ENCODE measurements at places on chromosomes 7 and 10.

- no peak for DNase-seq
Measured at GRCh38 chr10:17758200-17758599, 6.2 kb downstream of the TMEM236 start.

- peak; percentile 36 for DNase-seq
Measured at GRCh38 chr10:70672165-70673042, at the start of gene ADAMTS14. Gene ADAMTS14 (plus strand): TSS chr10:70672506. CDS start chr10:70672803, 297 bp downstream.

DNA sequence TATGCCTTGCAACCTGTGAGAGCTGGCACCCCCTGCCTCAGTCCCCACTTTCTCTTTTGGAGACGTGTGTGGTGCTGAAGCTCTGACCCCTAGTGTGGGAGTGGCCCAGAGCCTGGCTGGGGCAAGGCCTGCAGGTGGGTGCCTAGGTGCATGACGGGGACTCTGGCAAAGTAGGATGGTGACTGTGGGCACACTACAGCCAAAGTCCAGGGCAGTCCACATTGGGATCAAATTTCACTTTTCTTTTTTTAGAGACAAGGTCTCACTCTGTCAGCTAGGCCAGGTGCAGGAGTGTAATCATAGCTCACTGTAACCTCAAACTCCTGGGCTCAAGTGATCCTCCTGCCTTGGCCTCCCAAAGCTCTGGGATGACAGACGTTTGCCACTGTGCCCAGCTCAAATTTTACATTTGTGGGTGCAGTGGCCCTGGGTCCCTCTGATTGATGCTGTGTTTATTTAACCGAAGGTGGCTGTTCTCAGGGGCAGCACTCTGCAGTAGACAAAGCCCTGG, 52.3 kb downstream of the NEURL1 start:
- DNase-seq, result no peak

- DNase-seq, result no peak
Measured at GRCh38 chr10:11625019-11625735, 13.7 kb upstream of the USP6NL start.

DNA sequence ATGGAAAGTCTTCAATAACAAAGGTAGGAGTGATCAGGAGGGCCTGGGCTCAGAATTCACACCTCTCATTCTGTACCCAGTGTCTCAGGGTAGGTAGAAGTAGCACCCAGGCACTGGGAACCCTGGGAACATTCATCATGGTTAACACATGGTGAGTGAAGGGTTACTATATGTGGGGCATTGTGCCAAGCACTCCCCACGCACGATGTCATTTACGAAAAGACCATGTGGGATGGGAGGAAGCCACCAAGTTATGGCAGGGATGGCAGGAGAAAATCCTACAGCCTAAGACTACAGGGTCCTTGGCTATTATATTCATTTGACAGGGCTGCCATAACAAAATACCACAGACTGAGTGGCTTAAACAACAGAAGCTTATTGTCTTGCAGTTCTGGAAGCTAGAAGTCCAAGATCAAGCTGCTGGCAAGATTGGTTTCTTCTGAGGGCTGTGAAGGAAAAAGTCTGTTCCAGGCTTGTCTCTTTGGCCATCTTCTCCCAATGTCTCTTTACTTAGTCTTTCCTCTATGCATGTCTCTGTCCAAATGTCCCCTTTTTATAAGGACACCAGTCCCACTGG, 27.7 kb upstream of the DDIT4 start:
- no peak for DNase-seq

DNA sequence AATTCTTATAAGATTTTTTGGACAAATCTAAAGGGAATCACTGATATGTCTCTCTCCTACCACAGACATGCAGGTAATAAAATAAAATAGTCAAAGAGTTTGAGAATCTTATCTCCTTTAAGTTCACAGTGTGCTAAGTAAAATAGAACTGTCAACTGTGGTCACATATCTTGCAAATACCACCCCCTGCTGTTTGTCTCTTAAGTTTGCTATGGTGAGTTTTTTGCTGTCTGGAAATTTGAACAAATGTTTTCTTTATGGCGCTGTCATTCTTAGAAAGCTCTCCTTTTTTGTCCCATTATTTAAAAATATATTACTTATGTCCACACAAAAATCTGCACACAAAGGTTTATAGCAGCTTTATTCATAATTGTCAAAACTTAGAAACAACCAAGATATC, 19.6 kb downstream of the GIMAP5 start:
- no peak for DNase-seq

DNA sequence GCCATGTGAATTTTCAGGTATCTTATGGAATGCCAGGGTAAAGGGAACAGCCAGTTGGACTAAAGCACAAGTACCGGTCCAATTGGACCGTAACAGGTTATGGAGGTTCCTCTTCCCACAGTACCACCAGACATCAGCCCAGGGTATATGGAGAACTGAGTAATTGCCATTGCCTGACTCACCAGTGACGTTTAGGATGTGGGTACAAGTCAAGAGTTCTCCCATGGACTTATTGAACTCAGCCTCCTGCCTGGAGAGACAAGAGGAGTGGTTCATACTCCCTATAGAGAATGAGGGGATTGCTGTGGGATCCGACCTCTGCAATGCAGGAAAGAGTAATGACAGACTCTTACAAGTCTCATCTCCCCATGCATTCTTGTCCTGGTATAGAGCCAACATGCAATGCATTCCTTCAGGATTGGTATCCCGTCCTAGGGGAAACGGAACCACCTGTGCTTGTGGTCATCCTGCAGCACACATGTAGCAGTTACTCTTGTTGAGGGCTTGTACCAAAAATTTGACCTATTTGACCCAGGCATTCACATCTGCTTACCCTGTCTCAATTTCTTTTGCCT, 30.7 kb upstream of the ELOVL3 start:
- no peak for DNase-seq

DNA sequence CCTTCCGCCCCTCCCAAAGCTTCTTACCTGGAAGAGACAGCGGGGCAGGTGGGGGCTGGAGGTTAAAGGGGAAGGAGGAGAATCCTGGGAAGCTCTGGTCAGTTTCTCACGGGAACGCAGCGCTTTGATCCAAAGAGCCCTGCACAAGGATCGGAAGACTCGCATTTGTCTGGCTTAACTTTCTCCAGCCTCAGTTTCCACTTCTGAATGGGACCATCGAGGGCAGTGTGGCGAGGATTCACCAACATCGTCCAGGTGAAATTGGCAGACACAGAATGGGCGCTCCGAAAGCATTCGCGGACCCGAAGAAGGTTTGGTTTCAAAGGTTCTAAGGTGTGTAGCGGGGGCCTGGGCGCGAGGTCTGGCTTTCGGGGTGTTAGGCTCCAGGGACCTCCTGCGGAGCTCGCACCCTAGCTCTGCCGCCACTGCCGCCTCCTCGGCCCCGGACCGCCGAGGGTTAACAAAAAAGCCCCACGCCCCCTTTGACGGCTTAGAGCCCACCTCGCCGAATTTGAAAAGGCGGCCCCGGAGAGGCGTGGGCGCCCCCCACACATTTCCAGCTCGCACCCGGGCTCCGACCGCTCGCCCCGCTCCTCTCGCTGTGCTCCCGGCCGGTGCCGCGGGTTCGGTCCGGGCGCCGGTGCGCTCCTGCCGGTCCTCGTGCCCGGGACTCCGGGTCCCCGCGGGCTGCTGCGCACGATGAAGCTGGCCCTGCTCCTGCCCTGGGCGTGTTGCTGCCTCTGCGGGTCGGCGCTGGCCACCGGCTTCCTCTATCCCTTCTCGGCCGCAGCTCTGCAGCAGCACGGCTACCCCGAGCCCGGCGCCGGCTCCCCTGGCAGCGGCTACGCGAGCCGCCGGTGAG, at the start of gene COL26A1:
Gene COL26A1 (plus strand): TSS at position 542 of the 862 bp plus-strand sequence. CDS start 158 bp downstream, at position 700.
- peak; percentile 73 for DNase-seq

DNA sequence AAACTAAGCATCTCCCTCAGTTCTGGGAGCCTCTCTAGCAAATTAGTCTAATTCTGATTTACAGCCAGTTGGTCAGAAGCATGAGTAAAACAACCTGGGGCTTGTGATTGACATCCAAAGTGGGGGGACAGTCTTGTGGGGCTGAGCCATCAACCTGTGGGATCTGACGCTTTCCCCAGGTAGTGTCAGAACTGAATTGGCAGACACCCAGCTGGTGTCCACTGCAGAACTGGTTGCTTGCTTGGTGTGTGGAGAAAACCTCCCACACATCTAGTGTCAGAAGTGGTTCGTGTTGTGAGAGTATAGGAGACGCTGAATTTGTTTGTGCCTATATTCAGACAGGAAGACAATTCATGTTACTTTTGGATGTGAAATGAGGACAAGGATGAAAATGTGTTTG, 92.2 kb upstream of the PDCD4 start:
- DNase-seq, result no peak

GRCh38 chr10:130882906-130883305, 428.6 kb downstream of the TCERG1L start:
- no peak for DNase-seq

GRCh38 chr10:70885481-70885880, 2.9 kb downstream of the PCBD1 start:
- DNase-seq, result no peak

- no peak for DNase-seq
Measured at GRCh38 chr7:81506609-81507008, 263.2 kb downstream of the HGF start.

DNA sequence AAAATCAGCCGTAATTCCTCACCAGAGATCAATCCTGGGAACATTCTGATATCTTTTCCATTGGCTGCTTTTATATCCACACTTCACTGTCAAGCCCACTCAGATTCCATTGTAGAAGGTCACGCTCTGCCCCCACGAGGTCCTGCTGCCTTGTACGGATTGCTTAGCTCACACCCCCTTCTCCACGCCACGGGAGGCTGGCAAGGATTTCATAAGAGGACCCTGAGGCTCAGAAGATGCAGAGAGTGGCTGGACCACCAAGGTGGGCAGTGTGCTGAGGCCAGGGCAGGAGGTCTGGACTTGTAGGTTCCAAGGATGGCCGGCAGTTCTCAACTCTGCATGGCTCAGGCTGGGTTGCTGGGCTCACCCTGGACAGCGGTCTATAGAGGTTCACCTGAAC, 149.7 kb downstream of the RNF216 start:
- no peak for DNase-seq

DNA sequence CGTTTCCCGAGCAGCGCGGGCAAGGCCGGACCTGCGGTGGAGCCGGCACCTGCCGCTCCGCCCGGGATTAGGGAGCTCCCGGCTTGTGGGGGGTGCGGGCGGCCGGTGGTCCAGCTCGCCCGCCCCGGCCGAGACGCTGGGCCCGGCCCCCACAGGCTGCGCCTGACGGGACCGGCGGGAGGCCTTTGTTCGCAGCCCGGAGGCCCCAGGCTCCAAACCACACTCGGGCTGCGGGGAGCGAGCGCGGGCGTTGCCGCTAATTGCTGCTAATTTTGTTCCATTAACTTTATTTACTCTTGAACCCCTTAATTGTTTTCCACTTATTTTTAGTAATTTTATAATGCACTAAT, 9.6 kb downstream of the UNCX start:
- DNase-seq, result no peak

GRCh38 chr10:89554433-89554832, 19.0 kb upstream of the SLC16A12 start:
- DNase-seq, result no peak

- no peak for DNase-seq
Measured at GRCh38 chr7:18538554-18539250, 43.2 kb downstream of the HDAC9 start.

DNA sequence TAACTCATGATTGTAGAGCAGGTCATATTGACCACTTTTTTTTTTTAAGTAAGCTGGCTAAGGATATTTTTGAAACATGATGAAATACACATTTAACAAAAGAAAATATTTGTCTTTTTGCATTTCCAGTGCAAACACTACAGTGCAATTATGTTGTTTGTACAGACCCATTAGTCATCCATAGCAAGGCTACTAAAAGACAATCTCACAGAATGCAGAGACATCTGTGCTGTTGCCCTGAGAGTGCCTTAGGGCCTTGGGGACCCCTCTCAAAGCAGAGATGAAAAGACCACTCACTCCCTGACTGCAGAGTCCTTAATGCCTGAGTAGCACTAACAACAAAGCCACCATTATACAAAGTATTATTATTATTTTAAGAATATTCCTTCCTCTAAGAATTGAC, 104.5 kb downstream of the NRCAM start:
- DNase-seq, result no peak

DNA sequence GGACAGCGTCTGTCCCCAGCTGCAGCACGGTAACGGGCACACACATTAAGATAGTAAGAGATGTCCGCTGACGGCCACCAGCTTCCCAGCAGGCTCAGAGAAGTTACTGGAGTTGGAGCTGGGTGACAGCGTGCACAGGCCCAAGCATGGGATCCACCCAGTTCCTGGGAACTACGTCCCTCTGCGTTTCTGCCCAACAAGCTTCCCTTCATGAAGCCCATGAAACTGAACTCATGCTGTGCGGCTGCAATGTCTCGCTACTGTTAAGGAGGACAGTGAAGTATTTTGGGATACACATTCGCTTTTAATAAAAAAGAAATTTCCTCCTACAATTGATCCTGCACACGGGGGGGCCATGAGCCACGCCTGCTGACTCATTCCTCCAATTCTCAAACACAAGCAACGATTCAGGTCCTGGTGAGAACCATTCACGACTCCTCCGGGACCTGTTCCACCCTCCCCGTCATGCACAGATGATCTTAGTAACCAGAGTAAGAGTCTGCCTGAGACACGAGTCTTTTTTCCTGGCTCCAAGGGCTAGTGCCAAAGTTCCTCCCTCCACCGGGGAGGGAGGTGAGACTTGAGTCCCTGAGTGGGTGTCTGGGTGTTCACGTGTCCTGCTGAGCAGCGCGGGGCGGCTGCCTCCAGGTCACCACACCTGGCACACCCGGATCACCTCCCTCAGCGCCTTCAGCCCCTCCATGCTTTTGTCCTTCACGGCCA, 2.6 kb downstream of the PSMG3 start:
- peak; percentile 63 for DNase-seq

GRCh38 chr7:31858055-31858454, 171.0 kb downstream of the PPP1R17 start:
- no peak for DNase-seq

DNA sequence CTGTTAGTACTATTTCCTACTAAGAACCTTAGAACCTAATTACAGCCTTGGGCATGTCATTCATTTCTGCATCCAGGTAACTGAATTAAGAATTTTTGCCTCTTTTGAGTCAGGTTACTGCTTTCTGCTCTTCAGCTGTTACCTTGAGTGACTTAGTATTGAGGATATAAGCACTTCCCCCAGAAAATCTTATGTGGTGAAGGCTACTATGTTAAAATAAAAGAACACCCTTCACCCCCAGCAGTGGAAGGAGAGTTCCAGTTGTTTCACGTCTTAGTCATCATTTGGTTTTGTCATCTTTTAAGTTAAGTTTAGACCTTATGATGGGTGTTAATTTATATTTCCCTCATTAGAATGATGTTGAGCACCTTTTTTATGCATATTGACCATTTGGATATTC, 82.8 kb downstream of the GLCCI1 start:
- DNase-seq, result no peak

GRCh38 chr7:73611017-73611555, 13.2 kb downstream of the MLXIPL start:
- peak; percentile 27 for DNase-seq

GRCh38 chr7:138455609-138456008, 4.5 kb upstream of the TRIM24 start:
- DNase-seq, result no peak

Data from ELF-1 (cell line).